ENCODE measurements at places on chromosomes 3 and 15.
A peak's percentile ranks its signal among the peaks of the same experiment; 100 is the strongest.

GRCh38 chr3:16112910-16113504, 61.5 kb upstream of the GALNT15 start:
- no peak for DNase-seq

- DNase-seq, result no peak
These were observed 7.7 kb upstream of the STARD5 start for GRCh38 chr15:81331600-81331999.

DNA sequence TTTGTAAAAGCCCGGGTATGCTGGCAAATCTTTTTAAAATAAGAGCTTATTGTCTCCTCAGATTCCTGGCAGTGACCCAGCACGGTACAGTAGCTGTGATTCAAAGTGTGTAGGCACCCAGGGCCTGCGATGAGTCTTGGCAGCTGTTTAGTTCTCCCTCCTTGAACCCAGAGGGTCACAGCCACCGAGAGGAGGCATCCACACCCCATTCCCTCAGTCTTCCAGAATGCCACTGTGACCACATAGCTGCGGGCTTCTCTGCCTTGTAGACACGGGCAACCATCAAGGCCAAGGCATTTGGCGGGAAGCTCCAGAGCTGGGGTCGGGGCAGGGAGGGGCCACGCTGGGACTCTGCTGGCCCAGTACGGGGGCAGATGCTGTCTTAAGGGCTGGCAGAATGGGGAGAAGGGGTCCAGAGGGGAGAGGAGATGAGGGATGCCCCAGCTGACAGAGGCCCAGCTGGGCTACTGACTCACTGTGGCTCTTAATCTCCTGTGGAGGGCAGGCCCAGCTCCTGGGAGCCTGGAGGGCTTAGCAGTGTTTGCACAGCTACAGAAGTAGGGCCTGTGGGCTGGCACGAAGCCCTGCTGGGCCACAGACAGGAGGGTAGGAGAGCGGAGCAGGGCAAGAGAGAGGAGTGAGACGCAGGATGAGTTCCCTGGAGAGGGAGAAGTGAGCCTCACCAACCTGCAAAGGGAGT, 68.8 kb upstream of the DLG1 start:
- DNase-seq, result peak; percentile 36

DNA sequence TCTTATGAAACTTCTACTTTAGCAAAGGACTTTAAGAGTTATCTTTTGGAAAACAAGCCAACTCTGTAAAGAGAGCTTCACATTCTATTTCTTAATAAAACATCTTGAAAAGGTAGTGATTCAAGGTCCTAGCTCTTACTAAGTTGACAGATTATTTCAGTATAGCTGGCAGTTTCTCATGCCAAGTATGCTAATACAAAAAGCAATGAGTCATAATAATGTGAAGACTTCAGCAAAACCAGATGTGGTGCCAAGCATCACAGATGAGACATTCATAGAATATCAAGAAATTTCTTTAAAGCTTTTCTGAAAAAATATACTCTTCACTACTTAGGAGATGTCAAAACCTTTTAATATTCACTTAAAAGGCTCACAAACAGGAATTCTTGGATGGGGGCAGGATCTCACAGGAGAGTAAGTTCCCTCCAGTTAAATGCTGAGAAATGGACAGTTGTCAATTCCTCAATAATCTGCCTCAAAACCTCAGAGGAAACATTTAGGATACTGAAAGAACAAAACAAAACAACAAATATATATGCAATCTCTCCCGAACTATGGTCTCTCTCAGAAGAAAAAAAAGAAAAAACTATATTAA, 45.6 kb downstream of the DCBLD2 start:
- no peak for DNase-seq

DNA sequence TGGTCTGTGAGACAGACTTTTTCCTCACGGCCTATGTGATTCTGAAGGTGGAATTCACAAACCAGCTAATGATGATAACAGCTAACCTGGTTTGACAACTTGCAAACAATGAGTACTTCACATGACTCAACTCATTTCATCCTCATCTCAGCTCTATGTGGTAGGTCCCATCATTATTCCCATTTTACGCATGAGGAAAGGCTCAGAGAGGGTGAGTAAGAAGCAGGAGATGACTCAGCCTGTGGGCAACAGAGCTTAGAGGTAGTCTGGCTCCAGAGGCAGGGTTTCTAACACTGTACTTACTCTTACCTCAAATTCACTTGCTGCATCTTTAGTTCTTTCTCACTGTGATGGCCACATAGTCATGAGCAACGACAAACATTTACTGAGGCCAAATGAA, 25.8 kb upstream of the PSMD6 start:
- DNase-seq, result no peak

GRCh38 chr3:118932822-118933558, 101.7 kb downstream of the IGSF11 start:
- DNase-seq, result no peak

- no peak for DNase-seq
These were observed 21.2 kb downstream of the TFDP2 start for GRCh38 chr3:142127941-142128658.

- DNase-seq, result no peak
These were observed 26.6 kb downstream of the ACKR4 start for GRCh38 chr3:132623646-132624045.

GRCh38 chr3:150469931-150470740, 62.0 kb downstream of the TSC22D2 start:
- DNase-seq, result peak; percentile 67

- DNase-seq, result no peak
These were observed 306.4 kb upstream of the CNTN3 start for GRCh38 chr3:74920721-74921350.

GRCh38 chr15:56982987-56983386, 64.5 kb downstream of the TCF12 start:
- no peak for DNase-seq

DNA sequence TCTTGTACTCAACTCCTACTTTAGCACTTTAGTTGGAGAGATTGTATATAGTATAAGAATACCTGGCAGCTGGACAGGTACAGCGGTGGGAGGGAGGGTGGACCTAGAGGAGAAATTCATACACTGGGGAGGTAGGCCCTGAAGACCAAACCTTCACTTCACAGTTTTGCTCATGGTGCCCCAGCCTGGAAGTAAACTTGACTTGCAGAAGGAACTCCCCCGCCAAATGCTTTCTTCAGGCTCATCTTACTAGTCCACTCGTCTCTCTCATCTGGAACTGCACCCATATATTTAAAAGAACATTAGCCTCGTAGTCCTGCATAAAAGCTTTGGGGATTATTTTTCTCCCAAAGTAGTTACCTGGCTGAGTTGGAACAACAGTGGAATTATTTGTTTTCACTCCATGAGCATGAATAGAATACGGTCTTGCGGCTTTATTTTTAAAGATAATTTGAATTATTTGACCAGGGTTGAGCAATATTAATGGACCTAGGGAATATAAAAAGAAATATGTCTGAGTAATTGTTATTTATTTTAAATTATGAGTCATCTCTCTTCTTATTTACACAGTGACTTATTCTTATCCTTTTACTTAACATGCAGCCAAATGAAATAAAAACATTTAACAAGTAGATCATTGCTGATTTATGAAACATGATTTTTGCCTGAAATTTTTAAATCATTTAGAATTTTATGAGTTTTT, 25.5 kb upstream of the CP start:
- peak; percentile 20 for DNase-seq

- peak; percentile 71 for DNase-seq
These were observed 7.0 kb upstream of the CTSH start for GRCh38 chr15:78951841-78952238.

GRCh38 chr15:25378501-25378901, 60.3 kb downstream of the UBE3A start:
- no peak for DNase-seq

GRCh38 chr3:174276826-174277225, 582.3 kb upstream of the NAALADL2 start:
- DNase-seq, result no peak

- peak; percentile 94 for DNase-seq
These were observed 618.1 kb downstream of the PYDC2 start for GRCh38 chr3:192079098-192079497.

DNA sequence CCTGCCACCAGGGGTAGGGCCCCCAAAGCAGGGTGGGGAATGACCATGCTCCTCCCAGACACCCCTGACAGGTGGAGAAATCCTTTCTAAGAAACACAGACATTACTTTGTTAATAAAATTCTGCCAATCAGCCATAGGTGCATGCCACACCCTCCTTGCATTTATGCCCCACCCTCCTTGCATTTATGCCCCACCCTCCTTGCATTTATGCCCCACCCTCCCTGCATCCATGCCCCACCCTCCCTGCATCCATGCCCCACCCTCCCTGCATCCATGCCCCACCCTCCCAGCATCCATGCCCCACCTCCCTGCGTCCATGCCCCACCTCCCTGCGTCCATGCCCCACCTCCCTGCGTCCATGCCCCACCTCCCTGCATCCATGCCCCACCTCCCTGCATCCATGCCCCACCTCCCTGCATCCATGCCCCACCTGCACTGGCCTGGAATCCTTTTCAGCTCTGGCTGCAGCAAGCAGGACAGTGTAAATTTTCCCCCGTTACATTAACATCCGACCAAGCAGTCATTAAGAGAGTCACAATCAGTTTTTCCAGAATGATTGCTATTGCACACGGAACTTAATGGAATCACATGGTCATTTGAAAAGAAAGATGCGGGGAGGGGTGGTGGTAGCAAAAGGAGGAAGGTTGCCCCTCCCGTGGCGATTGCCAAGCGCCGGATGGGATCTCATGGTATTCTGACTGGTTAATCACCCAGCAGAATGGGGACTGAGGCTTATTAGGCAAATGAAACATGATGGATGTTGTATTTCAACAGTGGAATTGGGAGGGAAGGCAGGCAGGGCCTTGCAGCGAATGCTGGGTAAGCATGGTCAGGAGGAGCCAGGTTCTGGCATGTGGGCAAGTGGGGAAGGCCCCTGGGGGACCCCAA, 91.2 kb downstream of the TLE3 start:
- DNase-seq, result no peak

DNA sequence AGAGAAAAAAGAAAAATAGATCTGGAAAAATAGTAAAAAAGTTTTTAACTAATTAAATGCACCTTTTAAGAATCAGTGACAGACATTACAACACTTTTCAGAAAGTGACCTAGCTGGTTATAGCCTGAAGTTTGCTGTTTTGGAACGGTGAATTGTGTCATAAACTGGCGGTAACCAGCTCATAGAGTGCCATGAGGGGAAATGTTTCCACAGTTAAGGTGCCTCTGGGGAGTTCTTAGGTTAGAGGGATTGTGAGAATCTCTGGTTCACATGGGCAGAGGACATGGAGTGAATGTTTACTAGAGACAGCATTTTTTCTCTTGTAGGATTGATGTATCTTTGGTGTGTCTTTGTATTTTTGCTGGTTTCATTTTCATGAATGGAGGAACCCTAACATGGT, 2.8 kb downstream of the TBC1D23 start:
- DNase-seq, result no peak

- DNase-seq, result no peak
These were observed 37.8 kb downstream of the ABHD2 start for GRCh38 chr15:89126009-89126408.

DNA sequence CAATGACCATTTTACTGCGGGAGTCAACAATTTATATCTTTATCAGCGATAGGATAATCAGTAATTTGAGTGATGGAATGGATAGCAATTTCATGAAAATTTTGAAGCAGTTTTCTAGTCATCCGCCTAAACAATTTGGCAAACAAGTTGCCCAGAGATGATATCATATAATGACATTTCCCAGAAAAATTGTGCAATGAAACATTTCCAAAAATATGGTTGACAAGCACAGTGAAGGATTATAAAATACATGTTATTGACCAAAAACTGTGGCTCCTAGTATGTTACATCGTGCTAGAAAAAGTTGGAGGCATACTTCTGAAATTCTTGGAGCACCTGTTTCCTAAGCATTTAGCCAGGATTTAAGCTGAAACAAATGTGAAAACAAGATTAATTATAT, 145.1 kb downstream of the GHSR start:
- DNase-seq, result no peak

DNA sequence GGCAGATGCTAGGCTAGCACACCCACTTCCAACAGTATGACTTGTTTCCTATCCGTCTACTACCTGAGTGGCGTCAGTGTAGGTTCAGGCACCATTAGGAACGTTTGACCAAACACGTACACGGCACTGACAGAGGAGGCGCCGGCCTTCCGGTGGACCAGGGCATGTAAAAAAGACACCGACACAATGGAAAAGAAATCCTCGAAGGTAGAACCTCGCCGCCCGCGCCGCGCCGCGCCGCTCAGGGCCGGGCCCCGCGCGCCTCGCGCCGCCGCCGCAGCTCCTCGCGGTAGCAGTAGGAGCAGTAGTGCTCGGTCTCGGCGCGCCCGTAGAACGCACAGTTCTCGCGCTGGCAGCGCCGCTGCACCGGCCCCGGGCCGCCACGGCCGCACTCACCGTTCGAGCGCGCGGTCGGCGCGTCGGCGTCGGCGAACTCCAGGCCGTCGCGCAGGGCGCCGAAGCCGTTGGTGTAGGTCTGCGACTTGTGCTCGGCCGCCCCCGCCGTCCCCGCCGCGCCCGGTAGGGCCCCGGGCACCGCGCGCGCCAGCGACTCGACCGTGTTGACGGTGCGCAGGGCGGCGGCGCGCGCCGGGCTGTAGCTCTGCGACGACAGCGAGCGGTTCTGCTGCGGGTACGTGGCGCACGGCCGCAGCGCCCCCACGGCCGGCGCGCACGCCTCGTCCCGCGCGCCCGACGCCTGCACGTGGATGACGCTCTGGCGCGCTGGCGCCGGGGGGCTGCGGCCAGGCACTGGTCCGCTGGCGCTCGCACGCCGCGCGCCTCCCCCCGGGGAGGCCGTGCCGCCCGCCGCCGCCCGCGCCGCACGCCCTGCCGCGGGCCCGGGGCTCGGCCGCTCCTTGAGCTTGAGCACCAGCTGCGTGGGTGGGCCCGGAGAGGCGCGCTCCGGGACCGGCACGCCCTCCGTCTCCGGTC, 156.7 kb downstream of the KLF13 start:
- DNase-seq, result no peak

GRCh38 chr3:159923336-159923735, 65.3 kb upstream of the IL12A start:
- DNase-seq, result no peak

- DNase-seq, result no peak
These were observed 94.9 kb downstream of the ROBO2 start for GRCh38 chr3:77134769-77135168.

DNA sequence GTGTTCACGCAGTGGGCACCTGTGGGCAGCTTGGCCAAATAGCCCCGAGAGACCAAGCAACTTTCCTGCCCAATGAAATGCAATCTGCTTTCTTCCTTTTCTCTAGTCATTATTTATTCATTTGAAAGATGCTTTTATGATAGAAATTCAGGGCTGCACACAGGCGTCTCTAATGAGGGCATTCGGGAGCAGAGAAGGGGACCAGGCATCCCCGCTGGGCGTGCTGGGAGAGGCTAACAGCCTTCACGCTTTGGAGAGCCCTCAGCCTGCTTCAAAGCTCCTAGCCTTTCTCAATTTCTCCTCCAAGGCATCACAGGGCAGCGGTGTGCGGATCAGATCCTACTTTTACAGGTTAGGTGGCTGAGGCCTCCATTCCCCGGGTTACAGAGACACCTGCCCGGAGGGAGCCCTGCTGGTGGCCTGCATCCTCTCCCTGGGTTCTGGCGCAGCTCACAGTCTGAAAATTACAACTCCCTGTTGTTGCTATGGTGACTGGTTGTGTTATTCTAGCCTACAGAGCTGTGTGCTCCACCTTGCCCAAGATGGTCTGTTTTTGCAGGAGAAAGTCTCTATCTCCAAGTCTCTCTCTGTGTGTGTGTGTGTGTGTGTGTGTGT, 21.8 kb upstream of the KLF13 start:
- peak; percentile 45 for DNase-seq

Measured in NCI-H774 (cell line).